ENCODE measurements at places on chromosomes 2 and 18.

DNA sequence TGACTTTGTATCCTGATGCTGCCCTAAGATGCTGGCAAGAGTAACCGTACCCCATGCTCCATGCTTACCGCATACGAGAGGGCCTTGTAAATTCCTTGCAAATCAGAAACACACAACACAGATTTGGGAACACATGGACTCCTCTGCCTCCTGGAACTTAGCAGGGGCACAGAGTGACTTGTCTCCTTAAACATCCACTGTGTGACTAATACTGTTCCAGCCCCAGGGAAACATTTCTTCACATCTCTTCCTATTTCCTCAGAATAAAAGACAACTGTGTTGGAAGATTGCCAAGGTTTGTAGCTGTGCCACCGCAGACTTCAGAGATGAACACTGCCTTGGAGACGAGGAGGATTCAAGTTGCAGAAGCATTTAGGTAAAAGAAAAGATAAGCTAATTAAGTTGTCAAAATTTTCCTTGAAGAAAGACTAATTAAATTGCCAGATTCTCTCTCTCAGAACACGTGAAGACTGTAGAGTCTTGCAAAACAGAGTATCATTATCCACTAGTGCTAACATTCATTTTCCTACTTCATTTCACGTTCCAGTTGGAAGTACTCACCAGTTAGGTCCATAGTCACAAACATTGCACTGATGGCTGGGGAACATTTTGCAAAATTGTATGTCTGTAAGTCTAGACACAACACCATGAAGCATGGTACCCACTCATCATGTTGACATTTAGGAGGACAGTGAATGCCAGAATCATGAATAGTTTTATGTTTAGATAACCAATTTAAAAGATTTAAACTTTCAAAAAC, 188.8 kb downstream of the TSN start:
- no peak for DNase-seq

GRCh38 chr2:73896362-73897239, 3.8 kb downstream of the ACTG2 start:
- DNase-seq, result no peak

DNA sequence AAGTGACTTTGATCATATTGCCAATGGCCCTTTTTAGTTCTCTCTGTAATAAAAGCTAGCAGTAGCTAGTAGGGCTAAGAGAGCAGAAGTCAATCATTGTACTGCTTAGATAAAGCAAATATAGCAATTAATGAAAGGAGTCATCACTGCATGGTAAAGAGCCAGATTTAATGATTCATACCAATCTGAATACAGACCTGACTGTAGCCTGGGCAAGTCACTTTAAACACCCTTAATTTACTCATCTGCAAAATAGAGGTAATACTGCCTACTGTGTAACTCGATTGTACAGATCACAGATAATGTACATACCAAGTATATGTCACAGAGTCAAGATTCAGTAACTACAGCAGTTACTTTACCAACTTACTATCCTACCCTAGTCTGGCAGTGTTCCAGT, 63.6 kb downstream of the ASXL2 start:
- DNase-seq, result no peak

GRCh38 chr2:10668402-10669012, 21.3 kb downstream of the NOL10 start:
- DNase-seq, result no peak

- DNase-seq, result no peak
Measured at GRCh38 chr18:8422391-8422790, 186.8 kb upstream of the RAB12 start.

- no peak for DNase-seq
Measured at GRCh38 chr2:118371515-118371914, 283.2 kb downstream of the INSIG2 start.

DNA sequence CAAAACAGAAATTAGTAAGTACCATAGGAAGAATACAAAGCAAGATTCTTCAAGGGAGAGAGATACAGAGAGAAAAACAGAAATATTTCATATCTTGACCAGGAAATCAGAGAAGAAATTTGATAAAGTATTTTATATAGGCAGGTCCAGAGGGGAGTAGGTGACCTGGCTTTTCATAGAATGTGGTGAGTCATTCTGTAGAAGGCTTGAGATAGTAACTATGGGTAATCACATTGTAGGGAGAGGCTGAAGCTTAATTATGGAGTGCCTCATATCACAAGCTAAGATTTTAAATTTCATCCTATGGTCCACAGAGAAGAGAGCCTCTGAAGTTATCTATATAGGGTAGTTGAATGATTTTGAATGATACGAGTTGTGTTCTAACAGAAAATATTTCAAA, 195.0 kb upstream of the CYRIA start:
- DNase-seq, result no peak

GRCh38 chr2:189633392-189633811, 27.9 kb upstream of the ASNSD1 start:
- no peak for DNase-seq

- DNase-seq, result no peak
Measured at GRCh38 chr2:136920652-136921333, 155.4 kb downstream of the THSD7B start.

- no peak for DNase-seq
Measured at GRCh38 chr2:149645391-149645790, 57.8 kb upstream of the MMADHC start.

DNA sequence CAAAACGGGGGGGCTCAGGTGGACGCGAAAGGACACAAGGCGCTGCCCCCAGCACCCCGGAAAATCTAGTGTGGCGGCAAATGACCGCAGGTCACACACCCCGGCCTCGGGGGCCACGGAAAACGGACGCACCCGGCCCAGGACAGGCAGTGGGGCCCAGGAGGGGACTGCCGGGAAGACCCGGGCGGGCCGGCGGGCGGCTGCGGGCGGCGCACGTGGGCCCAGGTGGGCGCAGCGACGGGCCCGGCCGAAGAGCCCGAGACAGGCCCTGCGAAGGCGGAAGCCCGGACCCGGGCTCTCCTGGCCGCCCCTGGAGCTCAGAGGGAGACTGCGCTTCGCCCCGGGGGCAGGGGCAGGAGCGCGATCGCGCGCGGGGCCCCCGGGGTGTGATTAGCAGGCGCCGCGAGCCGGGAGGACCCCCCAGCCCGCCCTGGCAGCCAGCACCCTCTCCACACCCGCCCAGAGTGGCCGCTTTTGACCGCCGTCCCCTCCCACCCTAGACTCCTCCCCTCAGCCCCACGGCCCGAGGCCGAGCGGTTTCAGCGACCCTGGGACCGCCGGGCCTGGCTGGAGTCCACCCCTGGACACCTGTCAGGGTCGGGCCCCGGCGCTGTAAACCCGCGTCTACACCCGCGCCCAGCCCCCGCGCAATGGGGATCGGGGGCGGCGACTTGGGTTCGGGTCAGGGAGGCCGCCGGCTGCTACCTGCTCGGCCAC, 773 bp downstream of the MBP start:
- DNase-seq, result no peak

- no peak for DNase-seq
Measured at GRCh38 chr2:23419171-23420090, 34.5 kb downstream of the KLHL29 start.

DNA sequence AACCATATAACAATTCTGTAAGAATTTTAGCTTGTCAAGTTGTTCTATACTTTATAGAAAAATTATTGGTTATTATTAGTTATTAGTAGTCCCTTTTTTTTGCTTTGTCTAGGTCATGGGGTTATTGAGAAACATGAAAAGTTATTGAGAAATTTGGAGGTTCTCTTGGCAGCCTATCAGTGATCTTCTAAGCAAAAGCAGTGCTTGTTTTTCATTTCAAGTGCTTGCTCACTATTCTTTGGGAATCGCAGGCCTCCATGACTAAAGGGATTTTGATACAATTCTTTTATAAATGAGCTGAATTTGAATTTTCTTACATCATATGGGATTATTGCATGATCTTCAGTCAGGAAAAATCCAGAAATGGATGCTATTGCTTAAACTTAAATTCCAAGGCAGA, 25.8 kb downstream of the PLEKHA3 start:
- DNase-seq, result no peak

DNA sequence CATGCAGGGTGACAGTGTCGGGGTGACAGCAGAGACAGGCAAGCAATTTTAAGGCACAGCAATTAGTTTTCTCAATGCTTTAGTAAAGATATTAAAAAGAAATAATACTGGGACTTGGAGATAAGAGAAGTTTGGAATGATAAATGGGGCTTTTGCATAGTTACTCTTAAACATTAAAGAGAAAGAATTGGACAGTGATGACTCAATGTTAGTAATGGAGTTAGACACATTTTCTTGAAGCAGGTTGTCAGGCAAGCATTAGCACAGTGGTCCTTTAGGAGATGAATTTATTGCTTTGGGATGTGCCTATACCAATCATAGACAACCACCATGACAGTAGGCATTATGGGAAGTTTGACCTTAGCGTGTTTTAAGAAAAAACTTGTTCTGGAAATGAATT, 228.3 kb upstream of the RAB12 start:
- no peak for DNase-seq

DNA sequence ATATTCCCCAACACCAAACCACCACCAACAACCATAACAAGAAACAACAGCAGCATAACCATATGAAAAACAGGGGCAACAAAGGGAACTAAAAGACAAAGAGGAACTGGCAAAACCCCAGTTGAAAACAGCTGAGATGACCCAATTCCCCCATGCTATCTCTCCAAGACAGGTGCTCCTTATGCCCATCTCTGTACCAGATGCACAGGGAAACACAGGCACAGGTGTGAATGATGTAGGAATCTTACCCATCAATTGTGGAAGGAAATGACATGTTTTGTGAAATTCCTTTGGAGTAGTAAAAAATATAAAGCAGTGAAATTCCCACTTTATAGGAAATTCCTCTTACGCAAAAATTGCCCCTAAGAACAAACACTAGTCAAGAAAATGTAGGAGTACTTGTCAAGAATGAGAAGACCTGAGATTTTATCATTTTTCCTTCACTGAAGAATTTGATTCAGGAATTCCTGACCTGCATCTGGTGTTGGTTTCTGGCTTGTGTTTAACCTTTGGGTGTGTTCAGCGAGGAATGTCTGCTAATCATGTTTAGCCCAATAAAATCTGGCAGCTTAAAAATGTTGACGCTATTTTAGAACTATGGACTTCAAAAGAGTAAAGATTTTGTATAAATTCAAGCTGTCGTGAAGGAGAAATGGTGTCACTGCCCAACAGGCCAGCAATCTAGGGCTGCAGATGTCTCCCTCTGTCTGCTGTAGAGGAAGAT, 67.7 kb upstream of the ARHGAP28 start:
- DNase-seq, result no peak

GRCh38 chr2:147860009-147860408, 15.2 kb downstream of the ACVR2A start:
- DNase-seq, result no peak

All from stimulated activated CD4-positive, alpha-beta T cell treated with anti-CD3 and anti-CD28 coated beads, Interleukin-1b, Interleukin-23, amount 100 ng/mL, for 1 hour (primary cell).